Retina (tissue), 1 donor: ENCODE measurements at places on chromosomes 6 and 20.

DNA sequence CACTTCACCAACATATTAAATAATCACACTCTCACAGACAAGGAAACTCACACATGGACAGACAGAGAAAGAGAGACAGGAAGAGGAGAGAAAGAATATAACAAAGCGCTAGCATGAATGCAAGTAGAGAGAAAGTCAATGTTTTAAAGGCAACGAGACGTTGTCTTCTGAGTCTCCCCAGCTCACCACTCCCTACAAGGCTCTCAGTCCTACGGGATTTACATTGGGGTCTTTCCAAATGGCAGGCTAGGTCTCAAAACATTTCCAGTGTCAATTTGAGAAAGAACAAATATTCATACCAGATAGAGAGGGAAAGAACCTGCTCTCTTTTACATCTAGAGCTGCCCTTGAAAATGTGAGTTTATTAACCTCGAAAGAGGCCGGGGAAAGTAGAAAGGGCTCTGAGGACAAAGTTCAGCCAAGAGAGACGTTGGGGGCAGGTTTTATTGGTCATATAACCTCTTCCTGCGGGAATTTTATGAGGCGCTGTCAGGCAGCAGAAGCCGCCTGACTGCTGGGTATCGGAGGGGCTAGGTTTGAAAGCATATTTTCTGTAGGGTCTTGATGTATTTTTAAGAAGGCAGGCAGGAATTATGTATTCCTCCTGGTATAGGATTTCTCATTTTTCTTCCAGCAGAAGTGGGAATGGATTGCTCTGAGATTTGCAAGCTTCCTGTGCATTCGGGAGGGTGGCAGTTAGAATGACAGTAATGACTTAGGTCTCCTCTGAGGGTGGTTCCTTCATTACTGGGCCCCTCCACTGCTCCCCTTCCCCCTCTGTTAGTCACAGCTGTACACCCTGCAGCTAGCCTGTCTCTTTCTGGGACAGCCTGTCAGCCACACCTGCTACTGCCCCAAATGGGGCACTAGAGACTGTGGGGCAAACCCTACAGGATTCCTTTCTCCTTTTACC lies 34.4 kb upstream of the KIF16B start:
- no peak for DNase-seq

- no peak for DNase-seq
Observed at GRCh38 chr6:76451926-76452709, 379.7 kb upstream of the IMPG1 start.

- no peak for DNase-seq
Observed at GRCh38 chr6:160949531-160949930, 42.0 kb upstream of the MAP3K4 start.

DNA sequence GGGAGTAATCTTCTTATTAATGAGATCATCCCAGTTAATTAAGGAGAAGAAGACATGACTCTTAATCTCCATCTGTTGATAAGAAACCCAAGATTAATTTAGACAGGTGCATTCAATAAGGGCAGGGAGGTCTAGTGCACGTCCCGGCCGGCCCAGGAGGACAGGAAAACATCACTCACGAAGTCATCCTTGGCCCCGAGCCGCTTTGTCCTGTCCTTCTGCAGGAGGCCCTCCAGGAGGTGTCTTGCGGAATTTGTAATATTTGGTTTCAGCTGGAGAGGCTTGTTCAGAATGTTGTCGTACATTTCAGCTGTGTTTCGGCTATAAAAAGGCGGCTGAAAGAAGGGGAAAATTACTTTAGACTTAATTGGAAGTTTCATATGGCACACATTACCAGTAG lies 118.4 kb upstream of the SLC2A12 start:
- no peak for DNase-seq

DNA sequence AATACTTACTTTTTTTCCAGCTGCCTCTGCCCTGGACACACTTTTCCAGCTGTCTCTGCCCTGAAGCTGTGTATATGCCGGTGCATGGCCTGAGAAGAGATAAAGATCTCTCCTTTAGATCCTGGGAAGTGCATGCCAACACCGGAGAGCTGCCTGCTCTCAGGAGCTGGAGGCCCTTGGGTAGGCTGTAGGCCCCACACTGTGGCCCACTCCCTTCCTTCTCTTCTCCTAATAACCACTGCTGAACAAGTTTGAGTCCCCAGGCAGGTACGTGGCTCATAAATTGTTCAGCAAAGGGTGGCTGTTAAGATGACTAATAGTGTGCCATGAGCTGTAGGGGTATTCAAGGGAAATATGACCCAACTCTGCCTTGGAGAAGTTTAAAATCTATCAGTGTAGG lies 102.5 kb downstream of the CD24 start:
- no peak for DNase-seq
